ENCODE measurements at places on chromosomes 12 and 14.

DNA sequence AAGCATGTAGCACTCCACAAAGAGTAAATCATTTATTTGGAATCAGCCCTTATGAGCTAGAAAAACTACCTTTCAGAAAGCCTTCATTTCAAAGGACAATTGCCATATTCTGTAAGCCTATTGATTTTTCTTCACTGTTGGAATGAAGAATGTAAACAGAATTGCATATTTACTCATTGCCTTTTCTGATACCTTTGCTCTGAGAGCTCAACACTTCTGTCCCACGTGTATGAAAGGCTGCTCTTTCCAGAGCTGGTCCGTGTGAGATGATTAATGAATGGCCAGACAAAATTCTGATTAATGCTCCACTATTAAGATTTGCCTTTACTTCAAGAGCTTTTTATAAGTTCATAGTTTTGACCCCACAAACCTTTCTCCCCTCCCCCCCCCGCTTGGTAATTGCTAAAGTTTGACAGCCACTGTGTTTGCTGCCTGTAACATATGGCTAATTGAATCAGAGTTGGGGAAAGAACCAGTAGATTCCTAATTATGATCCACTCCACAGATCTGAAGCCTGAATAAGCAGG is 63.0 kb upstream of the PLEKHA5 start:
- no peak for DNase-seq

DNA sequence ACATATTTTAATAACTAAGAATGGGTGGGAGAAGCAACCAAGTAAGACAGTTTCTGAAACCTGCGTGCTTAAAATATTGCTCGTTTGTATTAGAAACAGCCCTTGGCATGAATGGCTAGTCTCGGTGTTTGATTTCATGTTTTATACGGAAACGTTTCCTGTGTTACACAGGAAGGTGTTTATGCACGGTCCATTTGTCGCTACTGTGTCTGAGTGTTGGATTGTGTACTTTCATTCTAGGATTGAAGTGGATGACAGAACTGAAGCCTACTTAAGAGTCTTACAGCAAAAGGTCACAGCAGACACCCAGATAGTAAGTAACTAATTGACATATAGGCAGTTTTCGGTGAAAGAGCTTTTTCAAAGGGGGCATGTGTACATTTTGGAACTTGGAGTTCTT is 19.6 kb downstream of the PIWIL1 start:
- peak; percentile 28 for DNase-seq

DNA sequence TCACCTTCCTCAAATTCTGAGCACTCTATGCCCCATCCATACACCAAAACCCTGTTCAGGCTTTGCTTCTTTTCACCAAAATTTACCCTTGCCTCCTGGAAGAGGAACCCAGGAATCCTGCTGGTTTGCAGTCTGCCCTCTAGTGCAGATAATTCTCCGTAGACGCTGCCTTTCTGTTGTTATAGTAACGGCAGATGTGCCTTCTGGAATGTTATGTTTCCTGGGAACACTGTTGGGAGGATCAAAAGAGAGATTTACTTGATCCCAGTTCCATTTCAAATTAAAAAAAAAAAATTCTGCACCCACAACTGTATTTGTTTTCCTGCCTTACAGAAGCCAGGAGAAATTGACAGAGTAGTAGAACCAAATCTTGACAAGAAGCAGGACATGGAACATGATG is 104.2 kb upstream of the RMST start:
- no peak for DNase-seq

DNA sequence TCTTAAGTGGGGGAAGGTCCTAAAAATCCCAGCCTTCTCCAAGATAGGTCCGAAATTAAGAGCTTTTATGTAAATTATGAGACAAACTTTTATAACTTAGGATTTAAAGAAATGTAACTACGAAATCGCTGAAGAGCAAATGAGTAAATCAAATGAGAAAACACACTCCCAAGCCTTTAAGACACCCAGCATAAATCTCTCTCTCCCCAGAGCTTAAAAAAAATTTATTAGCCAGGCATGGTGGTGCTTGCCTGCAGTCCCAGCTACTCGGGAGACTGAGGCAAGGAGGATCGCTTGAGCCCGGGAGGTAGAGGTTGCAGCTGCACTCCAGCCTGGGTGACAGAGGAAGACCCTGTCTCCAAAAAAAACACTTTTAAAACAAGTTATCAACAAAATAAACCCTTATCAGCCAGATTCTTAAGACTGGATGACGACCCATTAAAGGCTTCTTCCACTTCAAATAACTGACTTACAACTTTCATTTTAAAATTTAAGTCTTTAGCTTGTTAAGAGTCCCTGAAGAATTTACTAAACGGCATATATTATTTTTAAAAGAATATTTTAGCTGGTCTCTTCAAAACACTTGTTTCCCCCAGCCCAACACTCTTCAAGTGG is 3.2 kb downstream of the PTGES3 start:
- no peak for DNase-seq

DNA sequence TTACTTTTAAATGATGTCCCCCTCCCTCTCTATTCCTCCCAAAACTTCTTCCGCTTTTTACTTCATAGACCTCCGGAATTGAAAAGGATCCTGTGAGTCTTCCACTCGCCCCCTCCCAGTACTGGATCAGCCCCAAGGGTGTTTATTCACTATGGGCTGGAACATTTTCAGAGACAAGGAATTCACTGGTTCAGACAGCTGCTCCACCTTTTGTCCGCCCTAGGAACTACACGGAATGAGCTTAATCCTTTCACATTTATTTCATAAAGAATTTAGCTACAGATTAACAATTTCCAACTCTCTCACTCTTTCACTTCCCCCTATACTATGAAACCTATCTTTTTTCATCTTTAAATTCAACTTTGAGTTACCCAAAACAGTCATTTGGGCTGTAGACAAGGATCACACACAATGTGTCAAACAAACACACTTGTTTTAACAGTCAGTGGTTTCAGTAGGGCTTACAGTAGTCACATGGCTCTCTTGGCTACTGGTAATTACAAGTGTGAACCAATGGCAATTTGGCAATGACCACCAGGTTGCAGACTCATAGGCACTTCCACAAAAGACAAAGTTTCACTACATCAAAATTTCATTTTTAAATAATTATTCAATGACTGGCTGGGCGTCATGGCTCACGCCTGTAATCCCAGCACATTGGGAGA is 20.6 kb downstream of the CNIH1 start:
- peak; percentile 68 for DNase-seq

DNA sequence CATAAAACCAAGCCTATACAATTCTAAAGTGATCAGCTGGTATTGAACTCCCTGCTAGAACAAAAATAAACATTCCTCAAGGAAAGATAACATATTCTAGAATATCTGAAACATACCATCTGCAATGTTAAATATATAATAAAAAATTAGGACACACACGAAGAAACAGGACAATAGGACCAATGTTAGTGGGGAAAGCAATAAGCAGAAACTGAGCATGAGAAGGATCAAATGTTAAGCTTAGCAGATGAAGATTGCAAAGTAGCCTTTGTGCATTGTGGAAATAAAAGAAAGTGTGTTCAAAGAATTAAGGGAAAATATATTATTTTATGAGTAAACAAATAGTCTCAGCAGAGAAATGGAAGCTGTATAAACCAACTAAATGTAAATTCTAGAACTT is 180.8 kb downstream of the EPS8 start:
- no peak for DNase-seq

DNA sequence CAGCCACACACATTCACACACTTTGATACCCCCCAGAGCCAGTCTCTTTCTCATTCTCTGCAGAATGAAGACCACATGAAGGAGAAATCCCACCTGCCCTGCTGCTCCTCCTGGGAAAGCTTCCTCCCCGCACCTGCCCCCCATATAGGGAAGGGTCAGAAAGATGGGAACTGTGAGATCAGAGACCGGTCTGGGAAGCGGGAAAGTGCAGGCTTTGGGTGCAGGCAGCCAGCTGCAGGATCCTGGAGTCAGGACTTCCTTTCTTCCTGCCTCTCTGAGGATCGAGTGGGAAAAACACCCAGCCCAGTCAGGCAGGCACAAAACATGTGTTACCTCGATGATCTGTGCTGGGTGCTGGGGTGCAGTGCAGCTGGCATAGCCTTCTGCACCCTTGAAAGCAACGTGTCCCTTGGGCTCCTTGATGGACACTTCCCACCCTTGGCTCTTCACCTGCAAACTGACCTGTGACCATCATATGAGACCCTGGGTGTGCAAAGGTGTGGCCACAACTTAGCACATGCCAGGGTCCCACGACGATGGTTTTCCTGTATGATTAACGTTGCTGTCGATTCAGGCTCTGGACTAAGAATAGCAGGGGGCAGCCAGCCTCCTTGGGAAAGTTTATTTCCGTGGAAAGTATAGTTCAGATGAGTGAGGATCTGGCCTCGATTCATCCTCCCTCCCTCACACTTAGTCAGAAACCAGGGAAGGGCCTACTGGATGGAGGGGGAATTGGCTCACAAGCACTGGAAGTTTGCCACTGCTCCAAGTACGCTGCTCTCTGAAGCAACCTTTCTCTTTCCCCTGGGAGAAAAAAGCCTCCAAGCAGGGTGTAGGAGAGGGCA is 105.4 kb upstream of the MED13L start:
- no peak for DNase-seq

DNA sequence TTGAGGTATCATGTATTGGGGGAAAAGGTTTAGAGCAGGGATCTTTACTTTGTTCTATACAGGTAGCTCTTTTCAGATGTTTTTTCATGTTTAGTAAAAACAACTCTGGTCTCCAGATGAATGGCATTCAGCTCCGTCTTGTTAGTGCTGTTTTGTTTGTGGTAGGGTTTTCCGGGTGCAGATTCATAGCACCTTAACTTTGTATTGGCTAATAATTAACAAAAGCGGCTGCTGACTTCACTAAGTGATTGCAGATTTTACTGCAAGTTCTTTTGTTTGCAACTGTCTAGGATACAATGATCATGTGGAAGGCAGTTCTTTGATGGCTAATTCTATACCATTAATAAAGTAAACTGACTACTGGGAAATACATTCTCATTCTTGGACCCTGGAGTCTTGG is 32.2 kb upstream of the BHLHE41 start:
- DNase-seq: no peak

- peak; percentile 85 for DNase-seq
These were observed 707 bp downstream of the G2E3 start for GRCh38 chr14:30559638-30560091.

DNA sequence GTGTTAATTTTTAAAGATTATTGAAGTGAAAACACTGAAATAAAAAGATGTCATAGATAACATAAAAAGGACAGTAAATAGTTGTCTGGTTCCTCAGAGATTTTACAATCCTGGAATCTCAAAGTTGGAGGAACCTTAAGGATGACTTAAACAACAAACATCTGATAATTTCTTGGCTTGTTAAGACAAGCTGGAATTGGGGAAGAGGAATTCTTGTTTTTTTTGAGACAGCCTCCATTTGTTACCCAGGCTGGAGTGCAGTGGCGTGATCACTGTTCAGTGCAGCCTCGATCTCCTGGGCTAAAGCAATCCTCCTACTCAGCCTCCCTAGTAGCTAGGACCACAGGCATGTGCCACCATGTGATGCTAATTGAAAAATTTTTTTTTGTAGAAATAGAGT is 2.3 kb downstream of the ZNF410 start:
- no peak for DNase-seq

DNA sequence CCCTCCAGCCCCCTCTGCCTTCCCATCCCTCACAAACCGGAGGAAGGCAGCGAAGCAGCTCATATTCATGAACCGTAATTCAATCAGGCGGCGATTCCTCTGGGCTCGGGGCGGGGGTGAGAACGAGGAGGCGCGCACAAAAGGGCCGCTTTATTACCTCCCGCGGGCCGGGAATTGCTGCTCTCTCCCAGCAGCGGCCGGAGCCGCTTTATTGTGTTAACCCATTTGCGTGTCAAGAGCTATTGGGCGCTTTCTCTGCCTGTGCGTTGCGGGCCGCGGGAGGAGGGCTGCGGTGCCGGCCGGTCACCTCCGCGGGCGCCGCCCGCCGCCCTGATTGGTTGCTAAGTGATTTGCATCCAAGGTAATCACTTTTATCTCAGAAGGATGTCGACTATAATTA is 4.8 kb downstream of the FAM222A start:
- DNase-seq: no peak

- no peak for DNase-seq
These were observed 77.6 kb upstream of the DACT1 start for GRCh38 chr14:58560208-58560607.

- DNase-seq: no peak
These were observed 68.6 kb downstream of the RPS6KA5 start for GRCh38 chr14:90991690-90992443.

DNA sequence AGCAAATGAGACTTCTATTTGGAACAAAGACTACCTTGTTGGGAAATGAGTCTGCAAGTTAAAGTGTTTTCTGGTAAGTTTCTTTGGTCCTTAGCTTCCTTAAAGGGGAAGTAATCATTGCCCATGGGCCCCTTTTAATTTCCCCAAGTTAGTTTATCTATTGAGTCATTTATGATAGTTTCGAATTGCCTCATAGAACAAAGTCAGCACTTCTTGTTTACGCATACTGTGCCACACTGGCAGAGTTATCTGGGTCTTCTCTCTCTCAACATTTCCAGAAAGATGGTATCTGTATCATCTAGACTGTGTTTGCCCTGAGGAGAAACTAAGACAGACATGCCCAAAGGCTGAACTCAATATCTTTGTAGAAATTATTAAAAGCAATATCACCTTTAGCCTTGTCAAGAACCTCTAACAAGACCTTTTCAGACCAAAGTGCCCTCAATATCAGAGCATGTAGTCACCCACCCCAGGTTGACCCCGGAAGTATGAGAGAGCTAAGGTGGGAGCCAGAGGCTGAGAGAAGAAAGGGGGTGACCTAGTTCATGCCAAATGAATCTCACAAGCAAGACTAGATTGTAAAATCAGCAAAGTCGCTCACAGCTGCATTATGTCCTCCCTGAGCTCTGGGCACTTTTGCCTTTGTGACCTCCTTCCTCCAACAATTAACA is 40.0 kb downstream of the GPR65 start:
- DNase-seq: no peak

- no peak for DNase-seq
These were observed 280.0 kb downstream of the DPF3 start for GRCh38 chr14:72613975-72614319.

DNA sequence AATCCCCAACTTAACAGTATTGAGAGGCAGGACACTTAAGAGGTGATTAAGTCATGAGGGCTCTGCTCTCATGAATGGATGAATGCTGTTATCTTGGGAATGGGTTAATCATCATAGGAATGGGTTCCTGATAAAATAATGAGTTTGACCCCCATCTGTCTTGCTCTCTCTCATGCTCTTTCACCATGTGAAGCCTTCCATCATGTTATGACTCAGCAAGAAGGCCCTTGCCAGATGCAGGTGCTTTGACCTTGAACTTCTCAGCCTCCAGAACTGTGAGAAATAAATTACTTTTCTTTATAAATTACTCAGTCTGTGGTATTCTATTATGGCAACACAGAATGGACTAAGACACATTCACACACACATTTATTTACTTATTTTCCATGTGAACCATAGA is 89.0 kb upstream of the PPM1H start:
- no peak for DNase-seq

GRCh38 chr12:96907671-96908422 is 790 bp downstream of the NEDD1 start:
- peak; percentile 57 for DNase-seq

- no peak for DNase-seq
These were observed 48.1 kb upstream of the BICDL1 start for GRCh38 chr12:119940897-119941296.

GRCh38 chr14:69518289-69519101 is 34.0 kb downstream of the PLEKHD1 start:
- DNase-seq: no peak

GRCh38 chr12:76674669-76675315 is 89.1 kb upstream of the ZDHHC17 start:
- DNase-seq: no peak
